ENCODE measurements at places on chromosomes 3 and 15.
A peak's percentile ranks its signal among the peaks of the same experiment; 100 is the strongest.

- DNase-seq: no peak
Observed at GRCh38 chr3:151901644-151902285, 28.3 kb downstream of the SUCNR1 start.

GRCh38 chr3:33385423-33385822 is 54.8 kb downstream of the UBP1 start:
- DNase-seq: no peak

DNA sequence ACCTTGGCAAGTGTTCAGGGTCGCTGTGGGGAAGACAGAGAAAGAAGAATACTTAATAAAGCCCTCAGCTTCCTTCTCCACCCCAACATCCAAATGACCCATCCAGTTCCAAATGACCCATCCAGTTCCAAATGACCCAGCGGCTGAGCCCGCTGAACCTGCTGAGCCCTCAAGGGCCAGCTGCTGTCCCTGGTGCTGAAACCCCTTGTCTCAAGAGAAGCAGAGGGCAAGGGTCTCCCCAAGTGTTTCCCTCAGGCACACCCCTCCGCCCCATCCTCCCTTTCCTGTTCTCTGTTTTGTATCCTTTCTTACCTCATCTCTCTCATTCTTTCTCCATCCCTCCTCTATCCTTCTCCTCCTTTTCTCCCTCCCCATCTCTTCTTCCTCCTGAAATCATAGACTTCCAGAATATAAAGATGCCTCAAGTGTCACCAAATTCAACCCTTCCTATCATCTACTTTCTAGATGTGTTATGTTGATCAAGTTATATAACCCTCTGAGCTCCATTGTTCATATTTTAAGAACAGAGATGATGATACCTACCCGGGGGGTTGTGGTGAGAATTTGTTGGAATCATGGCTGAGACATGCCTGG is 29.0 kb downstream of the CCDC33 start:
- DNase-seq: no peak

DNA sequence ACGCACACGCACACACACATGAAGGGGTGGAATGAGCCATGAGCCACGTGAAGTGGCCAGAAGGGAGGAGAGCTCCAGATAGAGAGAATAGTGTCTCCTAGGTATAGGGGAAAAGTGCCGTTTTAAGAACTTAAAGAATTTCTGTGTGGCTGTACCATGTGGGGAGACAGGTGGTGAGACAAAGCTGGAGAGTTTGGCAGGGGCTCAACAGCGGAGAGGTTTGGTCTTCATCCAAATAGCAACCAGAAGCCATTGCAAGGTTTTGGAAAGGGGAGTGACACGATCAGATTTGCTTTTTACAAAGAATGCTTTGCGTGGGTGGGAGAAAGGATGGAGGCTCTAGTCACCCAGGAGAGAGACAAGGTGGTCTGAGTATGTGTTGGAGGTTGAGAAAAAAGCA is 146.0 kb downstream of the IL20RB start:
- no peak for DNase-seq

DNA sequence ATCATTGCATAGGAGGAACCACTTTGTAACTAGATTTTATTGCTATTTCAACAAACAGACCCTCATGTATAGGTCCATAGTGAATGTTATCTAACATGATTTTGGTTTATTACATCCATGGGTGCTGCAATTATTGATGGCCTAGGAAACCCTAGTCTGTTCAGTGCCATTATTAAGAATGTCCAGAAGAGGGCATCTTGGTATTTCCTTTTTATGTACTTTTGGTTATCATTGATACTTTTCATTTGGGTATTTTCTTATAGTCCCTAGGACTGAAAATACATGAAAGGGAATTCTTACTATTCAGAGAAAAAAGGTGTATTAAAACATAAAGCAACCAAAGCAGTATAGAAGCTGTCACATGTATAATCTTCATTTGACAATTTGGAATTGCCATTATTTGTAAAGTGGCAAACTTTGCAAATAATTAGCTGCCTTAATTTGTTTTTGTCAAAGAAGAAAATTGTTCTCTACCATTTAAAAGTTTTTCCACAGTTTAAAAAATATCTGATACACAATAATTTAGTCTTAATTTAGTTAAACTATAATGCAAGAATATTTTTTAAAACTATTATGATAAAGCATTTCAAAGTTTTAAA is 48.7 kb downstream of the CNOT10 start:
- no peak for DNase-seq

DNA sequence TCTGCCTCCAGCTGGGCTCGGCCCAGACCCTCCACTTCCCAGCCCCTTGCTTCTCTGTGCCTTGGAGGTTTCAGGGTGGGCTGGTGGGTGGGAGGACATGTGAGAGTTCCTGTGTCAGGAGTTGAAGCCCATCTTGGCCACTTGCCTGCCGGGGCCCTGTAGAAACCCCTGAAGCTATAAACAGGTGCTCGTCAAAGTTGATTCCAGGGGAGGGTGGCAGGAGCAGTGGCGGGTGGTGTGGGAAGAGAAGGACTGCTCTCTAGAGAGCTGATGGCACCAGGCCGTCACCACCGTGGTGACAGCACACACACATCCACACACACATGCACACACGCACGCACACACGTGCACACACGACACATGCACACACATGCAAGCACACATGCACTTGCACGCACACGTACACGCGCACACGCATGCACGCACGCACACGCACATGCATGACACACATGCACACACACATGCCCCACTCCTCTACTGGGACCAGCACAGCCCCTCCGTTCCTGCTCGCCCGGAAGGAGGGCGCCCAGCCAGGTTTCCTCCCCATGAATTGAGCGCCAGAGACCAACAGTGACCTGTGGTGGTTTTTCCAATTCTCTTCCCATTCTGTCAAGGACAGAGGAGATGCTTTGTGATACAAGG is 56.3 kb upstream of the CGNL1 start:
- peak; percentile 7 for DNase-seq

GRCh38 chr3:156400062-156400461 is 154.9 kb downstream of the SSR3 start:
- DNase-seq: no peak

- no peak for DNase-seq
Observed at GRCh38 chr3:124780761-124781475, 50.7 kb downstream of the UMPS start.

Measured in NCI-H1417 (cell line).